ENCODE measurements at places on chromosomes 5 and 9.

DNA sequence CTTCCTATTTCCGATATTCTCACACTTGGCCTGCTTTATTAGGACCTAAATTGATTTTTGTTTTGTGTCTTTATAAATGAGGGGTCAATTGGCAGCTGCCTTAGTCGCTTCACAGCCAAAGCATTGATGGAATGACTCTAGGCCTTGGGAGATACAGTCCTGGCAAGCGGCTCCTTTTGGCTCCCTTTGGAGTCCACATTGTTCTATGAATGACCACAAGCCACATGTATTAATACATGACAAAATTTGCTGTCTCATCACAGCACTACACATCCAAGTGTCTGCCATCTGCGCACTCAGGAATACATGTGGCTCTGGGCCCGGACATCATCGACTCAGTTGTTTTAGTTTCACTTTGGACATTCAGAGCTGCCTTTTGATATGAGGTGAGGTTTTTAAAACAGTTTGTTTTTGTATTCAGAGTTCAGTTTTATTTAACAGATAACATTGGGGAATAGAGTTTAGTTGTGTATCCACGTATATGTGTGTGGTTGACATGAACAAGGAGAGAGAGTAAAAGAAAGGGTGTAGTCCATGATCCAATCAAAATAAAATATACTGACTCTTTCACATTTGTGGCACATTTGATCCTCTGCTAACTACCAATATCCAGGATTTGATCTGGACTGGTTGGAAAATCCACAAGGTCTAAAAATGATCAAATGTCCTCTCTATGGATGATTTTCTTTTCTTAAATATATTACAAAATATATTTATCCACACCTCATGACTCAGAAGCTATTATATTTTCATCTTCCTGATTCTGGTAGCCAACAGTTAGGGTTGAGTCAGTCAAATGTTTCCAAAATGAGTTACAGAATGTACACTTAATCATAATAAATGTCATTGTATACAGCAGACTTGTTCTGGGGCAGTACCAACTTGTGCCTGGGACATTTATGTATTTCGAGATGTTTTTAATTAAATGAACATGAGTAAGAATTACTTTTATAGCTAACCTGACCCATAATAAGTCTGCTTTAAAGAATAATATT is 114.0 kb upstream of the MTAP start:
- no peak for DNase-seq

DNA sequence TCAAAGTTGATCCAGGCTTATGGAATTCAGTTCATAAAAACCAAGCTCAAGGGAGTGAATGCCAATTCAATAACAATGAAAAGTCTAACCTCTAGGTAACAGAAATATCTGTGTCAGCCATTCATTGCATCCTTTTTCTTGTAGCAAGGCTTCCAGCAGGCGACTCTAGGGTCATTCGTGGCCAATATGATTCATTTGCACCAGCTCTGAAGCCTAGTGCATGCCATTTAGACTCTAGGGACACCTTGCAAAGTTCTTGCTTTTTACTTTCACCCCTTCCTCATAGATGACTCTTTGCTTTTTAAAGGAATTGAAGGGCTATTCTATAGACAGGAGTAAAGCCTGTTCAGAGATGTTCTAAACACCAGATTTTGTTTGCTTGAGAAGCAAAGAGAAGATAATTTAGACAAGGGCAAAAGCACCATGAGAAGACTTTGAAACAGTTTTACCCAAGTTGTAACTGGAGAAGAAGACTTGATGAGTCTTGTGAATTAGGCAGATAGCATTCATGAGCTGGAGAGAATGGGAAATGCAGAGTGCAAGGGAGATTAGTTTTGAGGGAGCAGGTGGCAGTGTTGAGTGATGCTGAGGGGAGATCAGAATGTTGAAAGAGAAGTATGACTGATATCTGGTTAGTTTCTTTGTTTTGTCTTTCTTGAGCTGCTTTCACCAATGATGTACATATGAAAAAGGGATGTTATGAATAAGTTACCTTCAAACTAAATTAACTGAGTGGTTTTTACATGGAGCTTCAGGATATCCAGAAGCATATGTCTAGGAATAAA is 94.5 kb downstream of the F2RL2 start:
- DNase-seq: no peak

DNA sequence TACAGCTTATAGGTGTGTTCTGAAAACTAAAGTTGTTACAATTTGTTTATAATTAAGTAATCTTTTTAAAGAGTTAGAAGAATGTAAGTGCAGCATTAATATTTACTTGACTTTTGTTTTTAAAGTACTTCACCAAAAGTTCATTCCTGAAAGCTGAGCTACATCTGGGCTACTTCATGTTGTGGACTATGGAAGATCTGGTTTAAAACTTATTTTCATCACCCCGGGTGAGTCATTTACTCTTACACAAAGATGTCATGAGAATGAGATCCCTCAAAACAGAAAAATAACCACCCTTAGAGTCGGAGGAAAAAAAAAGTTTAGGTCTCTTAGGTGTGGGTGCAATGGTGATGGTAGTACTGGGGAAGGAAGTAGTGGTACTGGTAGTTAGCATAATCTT is 5.1 kb downstream of the POU5F2 start:
- no peak for DNase-seq

DNA sequence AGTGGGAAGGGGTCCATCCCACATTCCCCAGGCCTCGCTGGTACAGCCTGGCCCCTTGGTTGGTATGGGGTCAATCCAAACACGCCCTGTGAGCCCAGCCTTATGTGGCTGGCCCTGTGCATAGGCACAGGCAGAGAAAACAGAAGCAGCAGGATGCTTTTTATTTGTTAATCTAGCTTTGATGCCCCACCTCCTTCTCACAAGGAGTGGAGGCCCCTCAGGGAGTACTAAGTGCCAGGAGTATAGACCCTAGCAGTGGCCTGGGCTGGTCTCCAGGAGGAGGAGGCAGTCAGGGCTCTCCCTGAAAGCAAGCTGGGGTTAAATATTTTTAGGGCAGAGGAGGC is 14.6 kb upstream of the TCF7 start:
- no peak for DNase-seq

DNA sequence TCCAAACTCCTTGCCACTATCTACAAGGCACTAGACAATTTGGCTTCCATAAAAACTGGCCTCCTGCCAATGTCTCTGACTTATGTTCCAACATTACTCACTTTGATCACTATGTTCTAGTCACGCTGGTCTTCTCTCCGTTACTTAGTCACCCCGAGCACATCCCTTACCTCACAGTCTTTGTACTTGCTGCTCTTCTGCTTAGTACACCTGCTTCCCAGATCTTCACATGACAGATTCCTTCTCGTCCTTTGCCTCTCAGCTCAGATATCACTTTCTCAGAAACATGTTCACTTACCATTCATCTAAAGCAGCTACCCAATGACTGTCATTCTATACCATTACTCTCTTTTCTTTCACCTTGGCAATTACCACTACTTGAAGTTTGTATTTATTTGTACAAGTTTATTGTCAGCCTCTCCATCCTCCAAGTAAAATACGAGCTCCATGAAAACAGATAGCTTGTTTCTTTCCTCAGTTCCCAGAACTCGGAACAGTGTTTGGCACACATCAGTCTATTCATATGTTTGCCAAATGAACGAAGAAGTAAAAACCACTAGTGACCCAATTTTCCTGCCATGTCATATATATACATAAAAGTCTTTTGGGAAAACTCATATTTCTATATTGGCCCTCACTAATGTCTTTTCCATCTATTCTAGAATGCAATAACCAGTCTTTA is 5.9 kb upstream of the SLC22A5 start:
- no peak for DNase-seq

- peak; percentile 71 for DNase-seq
Measured at GRCh38 chr9:101737705-101738565, 512 bp downstream of the GRIN3A start.

Measured in type B pancreatic cell (in vitro differentiated cells).